Activated T-cell treated with anti-CD3 and anti-CD28 coated beads for 4 hours (primary cell): ENCODE measurements at places on chromosomes 7 and 10.

DNA sequence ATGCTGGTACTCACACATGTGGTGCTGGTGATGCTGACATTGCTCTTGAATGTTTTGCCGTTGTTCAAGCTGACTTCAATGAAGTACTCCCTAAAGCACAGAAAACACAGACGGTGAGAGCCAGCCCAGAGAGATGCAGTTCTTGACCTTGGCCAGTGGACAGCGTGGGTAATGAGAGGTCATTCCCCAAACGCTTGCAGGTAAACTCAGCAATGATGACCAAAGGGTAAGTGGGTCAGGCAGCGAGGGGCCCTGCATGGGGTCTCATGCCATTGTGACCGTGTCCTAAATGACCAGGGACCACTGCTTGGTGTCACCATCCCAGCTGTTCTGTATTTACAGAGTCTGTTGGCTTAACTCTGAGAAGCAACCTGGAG, 32.8 kb upstream of the ANTXRL start:
- no peak for DNase-seq

DNA sequence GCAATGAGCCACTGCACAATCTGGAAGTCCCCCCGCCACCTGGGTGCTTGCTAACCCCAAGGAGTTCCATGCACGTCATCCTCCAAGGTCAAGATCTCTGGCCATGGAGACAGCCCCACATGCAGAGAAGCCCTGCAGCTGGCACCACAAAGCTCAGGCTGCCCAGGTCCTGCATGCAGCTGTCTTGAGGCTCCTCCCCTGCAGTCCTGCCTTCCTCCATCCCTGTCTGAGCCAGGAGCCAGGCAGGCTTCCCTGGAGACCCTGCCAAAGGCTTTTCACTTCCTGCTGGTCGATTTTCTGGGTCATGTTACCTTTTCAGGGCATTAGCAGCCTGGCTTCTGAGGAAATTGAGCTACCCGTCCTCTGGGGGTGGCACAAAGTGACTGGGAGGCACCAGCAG, 12.5 kb upstream of the TMEM72 start:
- no peak for DNase-seq

GRCh38 chr7:157875230-157876179, 538.7 kb downstream of the DNAJB6 start:
- DNase-seq, result peak; percentile 45

- DNase-seq, result no peak
Observed at GRCh38 chr7:156025675-156026074, 213.4 kb upstream of the SHH start.

GRCh38 chr10:110794808-110795207, 76.9 kb upstream of the PDCD4 start:
- no peak for DNase-seq

DNA sequence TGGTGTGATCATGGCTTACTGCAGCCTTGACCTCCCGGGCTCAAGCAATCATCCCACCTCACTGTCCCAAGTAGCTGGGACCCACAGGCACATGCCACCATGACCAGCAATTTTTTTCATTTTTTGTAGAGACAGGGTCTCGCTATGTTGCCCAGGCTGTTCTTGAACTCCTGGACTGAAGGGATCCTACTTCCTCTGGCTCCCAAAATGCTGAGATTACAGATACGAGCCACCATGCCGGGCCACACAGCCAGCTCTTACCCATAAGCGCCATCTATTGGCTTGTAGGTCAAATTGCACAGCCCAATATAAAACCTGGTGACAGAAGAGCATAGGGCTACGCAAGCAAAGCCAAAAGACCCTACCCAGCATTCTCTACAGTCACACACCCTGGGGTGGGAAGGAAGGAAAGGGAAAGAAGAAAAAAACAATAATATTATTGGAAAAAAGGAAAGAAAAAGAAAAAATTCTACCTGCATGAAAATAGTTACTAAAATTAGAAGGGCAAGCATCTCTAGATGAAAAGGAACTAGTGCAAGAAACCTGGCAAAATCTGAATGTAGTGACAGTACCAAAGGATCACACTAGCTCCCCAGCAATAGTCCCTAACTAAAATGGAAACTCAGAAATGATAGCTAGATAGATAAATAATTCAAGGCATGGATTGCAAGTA, 29.4 kb upstream of the AMPH start:
- DNase-seq, result no peak

DNA sequence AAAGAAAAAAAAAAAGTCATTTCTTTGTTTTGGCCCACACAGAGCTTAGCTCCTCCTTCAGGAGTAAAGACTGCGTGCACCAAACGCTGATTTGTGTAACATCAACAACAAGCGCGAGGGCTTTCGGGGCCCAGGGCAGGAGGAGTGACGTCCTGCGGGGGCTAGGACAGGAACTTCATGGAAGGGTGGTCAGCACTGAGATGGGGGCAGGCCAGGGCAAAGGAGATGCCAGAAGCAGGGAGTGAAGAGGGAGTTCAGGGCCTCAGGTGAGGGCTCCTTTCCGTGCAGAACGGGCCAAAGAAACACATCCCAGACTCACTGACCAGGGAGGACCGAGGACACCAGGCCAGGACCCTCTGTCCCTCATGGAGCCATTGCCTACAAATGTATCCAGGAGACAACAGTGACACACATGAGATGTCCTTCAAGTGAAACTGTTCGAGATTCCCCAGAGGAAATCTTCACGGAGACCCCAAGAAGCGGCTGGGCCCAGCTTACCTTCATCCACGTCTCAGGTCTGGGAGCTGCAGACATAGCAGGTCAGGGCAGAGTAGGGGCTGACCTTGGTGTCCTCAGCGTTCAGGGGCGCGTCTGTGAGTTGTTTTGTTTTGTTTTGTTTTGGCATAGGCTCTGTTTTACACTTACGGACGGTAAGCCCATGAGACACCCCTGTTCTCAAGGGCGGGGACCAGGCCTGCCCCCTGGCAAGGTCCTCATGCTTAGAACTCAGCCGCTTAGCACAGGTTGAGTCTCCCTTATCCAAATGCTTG, 30.4 kb upstream of the SHH start:
- no peak for DNase-seq

GRCh38 chr10:128929131-128929530, 537.9 kb upstream of the MGMT start:
- no peak for DNase-seq

- DNase-seq, result no peak
Observed at GRCh38 chr7:134695321-134695860, 48.7 kb downstream of the BPGM start.

DNA sequence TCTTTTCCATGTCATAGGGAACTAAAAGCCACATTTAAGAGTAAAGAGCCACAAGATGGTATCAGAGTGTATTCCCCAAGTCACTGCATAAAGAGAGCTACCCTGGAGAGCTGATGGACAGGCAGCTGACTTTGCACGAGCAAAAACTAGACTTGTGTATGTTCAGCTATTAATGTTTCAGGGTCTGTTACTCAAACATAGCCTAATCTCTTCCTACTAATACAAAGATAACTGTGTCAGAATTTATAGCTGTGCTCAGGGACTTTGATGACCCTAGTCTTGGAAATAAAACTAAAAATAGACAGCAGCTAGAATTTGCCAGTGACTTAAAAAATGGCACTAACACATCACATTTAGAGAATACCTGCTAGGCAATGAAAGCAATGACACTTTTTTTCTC, 45.5 kb upstream of the LRRTM3 start:
- DNase-seq, result no peak

GRCh38 chr7:90596671-90597562, 796 bp downstream of the CDK14 start:
- no peak for DNase-seq

DNA sequence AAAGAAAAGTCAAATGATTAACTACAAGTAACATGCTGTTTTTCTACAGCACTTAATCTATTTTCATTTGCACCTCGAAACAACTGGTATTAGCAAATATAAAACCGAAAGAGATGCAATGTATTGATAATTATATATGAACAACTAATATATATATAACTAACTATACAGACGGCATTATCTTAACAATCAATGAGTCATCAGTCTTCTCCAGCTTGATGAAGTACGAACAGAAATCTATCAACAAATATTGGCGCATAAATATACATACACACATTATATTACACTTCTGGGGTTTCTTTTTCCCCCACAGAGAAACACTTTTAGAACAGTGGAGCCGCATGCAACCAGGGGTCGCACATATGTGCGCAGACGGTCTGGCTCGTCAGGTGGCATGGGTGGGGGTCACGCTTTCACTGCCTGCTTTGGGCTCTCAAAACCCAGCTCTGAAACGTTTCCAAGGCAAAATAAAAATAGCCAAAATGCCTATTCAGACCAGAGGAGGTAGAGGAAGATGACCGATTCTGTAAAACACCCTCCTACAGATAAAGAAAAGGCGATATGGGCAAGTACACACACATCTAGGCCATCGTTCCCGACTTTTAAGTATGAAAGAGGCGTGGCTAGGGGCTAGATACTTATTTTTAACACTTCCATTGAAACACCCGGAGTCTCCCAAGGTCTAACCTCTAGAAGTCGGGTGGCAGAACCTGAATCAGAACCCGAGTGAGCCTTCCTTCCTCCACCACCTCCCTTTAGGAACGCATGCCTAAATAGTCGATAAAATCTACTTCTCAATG, 1.7 kb downstream of the ARHGAP12 start:
- no peak for DNase-seq

GRCh38 chr7:78118470-78118869, 319.9 kb downstream of the PHTF2 start:
- no peak for DNase-seq
